NCI-H187 (cell line): ENCODE measurements at places on chromosomes 4 and X.

DNA sequence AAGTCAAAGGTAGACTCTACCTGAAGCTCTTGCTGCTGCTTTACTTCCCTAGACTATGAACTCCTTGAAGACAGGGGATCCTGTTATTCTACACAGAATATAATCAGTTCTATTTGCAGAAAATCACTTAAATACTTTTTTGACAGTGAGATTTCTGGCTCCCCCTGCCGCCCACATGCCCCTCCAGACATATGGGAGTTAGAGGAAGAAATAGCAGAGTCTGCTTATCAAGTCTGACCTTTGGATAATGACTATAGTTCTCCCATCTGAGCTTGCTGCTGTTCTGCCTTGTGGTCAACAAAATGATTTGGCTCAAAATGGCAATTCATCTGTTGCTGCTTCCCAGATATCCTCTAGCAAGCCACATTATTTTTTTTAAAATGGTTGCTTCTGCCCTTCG, 101.1 kb downstream of the ENOX2 start:
- no peak for DNase-seq

DNA sequence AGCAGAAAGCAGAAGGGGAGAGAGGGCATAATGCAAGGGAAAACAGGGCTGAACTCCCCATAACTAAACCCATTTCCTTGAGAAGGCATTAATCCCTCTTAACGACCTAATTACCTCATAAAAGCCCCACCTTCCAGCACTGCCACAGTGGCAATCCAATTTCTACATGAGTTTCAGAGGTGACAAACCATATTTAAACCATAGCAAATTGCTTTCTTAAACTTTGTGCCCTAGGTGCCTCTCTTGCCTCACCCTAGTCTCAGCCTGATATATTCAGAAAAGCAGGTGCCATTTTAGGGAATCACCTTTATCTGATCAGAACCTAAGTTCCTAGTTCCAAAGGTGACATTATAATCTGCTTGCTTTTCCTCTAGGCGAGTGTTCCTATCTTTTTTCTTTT, 48.9 kb downstream of the SLC34A2 start:
- DNase-seq: no peak

GRCh38 chr4:132026816-132027215, 1122.3 kb upstream of the PCDH10 start:
- no peak for DNase-seq

GRCh38 chr4:107060388-107060787, 24.3 kb upstream of the DKK2 start:
- no peak for DNase-seq

GRCh38 chrX:20294957-20295356, 28.2 kb upstream of the RPS6KA3 start:
- DNase-seq: no peak

DNA sequence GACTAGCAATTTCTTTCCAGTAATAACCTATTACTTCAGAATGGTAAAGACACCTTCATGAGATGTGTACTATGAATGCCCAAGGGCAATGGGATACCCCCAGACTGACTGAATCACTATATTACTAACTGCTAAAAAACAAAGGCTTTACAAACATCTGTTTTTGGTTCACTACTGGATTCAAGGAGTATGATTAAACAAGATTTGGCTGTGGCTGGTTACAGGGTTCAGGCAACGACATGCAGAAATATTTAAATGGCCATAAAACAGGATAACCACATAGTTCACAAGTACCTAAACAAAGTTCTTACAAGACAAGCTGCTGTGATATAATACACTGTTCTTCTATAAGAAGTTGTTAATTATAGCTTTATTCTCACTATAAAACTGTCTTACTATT, 128.2 kb downstream of the FRYL start:
- DNase-seq: no peak

- DNase-seq: no peak
Observed at GRCh38 chr4:136742333-136742732, 790.0 kb downstream of the PCDH18 start.

- no peak for DNase-seq
Observed at GRCh38 chrX:10582215-10582733, 38.1 kb downstream of the MID1 start.

DNA sequence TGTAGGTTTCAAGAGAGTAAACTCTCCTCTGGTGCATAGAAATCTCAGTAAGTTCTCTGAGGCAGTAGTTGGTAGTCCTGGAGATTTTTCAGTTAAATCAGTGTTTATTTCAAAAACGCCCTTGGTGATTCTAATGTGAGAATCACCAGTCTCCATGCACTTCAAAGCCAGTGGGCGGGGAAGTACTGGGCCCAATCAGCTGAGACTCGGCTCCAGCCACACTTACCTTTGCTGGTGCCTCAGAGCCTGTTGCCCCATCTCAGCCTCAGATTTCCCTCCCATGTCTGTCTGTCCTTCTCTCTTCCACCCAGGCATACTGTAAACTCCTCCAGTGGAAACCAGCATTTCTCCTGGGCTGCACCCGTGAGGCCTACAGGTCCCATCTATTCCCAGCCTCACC, 7.4 kb upstream of the MGST2 start:
- DNase-seq: no peak

DNA sequence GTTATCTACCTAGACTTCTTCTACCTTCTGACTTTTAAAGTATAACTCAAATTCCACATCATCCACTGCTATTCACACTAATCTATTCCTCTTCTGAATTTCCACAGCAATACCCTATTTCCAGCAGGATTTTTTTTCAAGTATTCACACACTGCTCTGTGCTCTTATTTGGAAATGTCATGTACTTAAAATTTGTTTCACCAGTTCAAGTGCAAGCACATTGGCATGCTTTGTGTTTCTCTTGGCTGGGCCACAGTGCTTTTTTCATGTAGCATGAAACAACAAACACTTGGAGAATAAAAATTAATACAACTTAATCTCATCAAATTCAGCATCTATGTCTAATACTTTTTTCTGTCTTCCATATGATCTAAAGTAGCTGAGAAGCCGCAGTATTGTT, 161.8 kb upstream of the PCDH18 start:
- DNase-seq: no peak

DNA sequence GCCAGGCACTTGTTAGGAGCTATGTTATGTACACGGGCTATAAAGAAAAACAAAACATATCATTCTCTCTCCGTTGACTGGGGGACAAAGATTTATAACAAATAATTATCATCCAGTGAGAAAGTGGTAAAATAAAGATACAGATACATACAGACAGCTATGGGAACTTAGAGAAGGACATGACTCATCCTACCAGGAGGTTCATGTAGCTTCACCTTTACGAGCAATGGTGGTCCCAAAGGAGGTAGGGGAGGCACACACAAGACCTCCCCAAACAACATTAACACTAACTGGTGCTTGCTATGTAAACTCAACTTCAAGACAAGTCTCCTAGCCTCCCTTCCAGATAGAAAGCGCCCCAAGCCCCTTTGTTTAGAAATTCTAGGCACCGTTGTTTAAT, 8.9 kb downstream of the AMBN start:
- no peak for DNase-seq

- DNase-seq: no peak
Observed at GRCh38 chr4:169338241-169338640, 67.5 kb upstream of the SH3RF1 start.

GRCh38 chrX:149628280-149628679, 3.3 kb downstream of the TMEM185A start:
- no peak for DNase-seq

DNA sequence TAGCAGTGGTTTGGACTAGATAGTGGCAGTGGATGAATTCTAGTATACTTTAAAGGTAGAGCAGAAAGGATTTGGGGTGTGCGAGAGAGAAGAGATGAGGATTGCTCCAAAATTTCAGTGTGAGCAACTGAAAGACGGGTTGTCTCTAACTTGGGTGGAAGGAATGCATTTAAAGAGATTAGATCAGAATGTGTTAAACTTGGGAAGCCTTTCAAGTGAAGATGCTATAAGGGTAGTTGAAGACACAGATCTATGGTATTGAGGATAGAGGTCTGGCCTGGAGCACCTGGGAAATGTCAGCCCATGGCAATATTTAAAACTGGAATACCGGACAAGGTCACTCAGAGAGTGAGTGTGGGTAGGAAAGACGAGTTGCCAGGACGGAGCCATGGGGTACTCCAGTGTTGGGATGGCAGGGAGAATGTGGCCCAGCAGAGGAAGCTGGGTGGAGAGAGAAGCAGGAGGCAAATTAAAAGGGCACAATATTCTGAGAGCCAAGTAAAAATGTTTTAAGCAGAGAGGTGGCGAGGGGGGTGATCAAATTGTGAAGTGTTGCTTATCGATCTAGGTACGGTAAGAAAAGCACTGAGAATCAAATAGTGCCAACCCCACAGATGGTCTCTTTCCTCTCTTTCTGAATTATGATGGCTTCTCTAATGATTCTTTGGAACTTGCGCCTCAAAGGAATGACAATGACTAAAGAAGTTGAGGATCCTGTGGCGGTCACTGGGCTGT, 50.5 kb downstream of the ENOPH1 start:
- DNase-seq: no peak

DNA sequence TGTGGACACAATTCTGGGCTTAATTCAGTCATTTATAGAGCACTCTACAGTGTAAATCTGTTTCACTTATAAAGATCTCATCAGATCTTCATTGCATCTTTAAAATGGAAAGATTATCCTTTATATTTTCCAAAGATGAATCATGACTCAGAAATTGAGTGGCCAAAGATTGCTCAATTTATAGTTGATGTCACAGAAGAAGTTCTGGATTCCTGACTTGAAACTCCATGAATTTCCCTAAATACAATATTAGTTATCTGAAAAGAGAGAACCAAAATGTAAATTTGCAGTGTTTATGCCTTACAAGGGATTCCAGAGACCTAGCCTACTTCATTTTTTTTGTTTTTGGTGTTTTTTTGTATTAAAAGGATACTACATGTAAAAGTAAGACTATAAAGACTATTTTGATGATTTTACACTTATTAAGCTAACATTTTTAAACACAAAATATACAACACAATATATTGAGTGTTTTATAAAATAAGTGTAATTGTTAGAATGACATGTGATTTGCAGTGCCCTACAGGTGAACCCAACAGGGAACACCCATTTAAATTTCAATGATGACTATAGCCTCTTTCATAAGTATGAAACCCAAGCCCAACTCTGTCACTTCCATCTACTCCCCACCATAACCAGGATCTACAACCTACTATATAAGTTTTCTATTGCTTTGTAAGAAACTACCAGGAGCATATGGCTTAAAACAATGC, 183.5 kb downstream of the PCDH7 start:
- no peak for DNase-seq

GRCh38 chrX:349196-349595, 30.6 kb upstream of the GTPBP6 start:
- no peak for DNase-seq

GRCh38 chrX:8323356-8323755, 141.3 kb upstream of the VCX3B start:
- no peak for DNase-seq

DNA sequence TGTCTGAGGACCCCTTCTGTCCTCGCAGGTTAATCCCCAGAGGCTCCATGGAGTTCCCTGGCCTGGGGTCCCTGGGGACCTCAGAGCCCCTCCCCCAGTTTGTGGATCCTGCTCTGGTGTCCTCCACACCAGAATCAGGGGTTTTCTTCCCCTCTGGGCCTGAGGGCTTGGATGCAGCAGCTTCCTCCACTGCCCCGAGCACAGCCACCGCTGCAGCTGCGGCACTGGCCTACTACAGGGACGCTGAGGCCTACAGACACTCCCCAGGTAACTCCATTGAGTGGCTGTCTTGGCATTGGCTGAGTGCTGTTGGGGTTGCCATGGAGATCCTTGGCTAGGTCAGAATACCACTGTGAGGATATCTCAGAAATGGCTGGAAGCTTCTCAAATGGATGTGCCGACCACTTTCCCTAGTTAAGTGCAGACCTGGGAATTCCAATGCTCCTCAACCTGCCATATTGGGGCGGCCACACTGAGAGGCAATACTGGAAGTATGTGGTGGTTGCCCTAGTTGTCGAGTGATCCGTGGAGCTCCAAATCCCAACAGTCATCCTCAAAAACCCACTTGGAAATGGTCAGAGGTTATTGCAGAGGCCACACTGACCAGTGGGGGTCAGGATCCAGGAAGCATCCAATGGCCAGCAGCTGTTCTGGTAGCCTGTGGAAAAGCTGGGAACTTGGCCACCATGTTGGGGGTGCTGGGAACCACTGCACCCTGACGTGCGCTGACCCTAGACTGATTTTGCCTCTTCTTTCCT, 4.9 kb downstream of the GATA1 start:
- no peak for DNase-seq

DNA sequence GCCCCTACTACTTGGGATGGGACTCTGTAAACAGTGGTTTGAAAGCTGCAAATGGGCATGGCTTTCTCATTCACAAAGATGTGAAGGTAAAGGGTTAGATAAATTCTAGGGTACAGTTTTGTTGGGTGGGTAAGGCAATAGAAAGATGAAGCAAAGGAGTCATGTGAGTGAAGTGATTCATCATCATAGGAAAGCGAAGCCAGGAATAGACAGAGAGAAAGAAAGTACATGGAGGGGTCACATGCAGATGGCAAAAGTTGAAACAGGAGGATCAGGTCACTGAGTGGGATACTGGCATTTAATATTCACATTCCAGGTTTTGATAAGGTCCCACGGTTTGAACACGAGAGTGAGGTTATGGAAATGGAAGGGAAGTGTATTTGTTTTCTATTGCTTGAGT, 8.2 kb upstream of the ABCG2 start:
- no peak for DNase-seq

DNA sequence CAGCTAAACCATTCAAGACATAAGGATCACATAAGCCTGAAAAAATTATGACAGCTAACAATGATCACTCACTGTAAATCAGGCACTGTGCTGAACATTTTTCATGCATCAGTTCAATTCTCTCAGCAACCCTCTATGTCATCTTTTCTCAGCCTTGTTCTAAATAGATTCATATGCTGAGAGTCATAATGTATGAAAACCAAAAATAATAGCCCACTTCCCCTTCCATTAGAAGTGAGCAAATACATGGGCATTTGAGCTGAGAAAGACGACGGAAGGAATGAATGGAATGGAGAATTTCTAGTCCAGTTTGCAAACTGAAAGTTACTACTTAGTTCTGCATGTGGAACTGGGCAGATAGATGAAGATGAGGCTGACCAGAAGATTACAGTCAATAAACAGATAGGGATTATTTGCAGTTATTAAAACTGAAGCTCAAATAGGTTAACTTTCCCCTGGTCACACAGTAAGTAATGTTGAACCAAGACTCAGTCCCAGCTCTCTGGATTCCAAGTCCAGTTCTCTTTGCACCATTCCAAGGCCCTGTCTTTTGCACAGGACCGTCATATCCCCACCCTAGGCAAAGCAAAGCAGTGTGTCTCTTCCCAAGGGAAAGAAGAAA, 1.6 kb upstream of the SH3RF1 start:
- DNase-seq: no peak

- no peak for DNase-seq
Observed at GRCh38 chr4:87982036-87982435, 6.5 kb downstream of the SPP1 start.
